ENCODE measurements at places on chromosomes 6 and 20. TPM values are rescaled to one million over a fixed set of nuclear protein-coding genes. Genes with fewer than 3 reads are reported as not detected.

The MYLIP gene
- total RNA-seq: 68.6 TPM

The COL19A1 gene
- total RNA-seq: 26.4 TPM

The CASS4 gene
- total RNA-seq: 2.8 TPM

The ZBP1 gene
- total RNA-seq: 0.10 TPM

The PACRG gene
- 11.5 TPM for total RNA-seq

The MAFB gene
- total RNA-seq: 19.5 TPM

The CCN6 gene
- not detected for total RNA-seq

The DDX43 gene
- total RNA-seq: 1.1 TPM

DNA sequence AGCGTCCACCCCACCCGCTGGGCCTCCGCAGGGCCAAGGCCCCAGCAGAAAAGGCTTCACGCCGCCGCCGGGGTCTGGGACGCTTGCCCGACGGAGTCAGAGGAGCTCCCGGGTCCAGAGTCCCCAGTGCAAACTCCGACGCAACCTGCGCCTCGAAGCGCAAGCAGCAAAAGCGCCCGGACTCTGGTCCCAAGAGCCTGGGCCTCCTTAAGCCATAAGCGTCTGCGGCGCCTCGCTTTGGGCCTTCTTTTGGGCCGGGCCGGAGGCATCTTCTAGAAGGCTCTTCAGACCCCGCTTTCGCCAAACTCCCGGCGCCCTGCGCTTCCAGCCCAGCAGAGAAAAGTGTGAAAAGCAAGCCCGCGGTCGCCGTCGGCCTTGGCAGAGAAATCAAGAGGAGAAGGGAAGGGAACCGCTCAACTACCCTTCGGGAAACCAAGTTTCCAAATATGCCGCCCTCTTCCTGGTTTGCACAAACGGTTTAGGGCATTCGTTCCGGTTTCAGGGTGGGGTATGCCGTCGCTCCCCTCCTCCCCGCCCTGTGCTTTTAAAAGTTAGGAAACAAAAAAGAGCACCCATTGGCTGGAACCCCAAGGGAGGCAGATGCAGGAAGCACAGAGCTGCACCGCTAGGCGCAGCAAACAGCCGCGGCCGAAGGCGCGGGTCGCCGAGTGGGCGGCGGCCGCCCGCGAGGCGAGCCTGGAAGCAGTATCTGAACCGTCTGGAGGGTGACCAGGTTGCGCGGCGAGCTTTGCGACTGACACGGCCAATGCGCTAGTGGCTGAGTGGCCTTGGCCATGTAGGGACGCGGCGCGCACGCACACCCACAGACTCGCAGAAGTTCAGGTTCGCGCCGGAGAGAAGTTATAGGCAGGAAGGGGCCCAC, 1.2 kb downstream of the TBX18 start:
- peak; percentile 73 for DNase-seq

DNA sequence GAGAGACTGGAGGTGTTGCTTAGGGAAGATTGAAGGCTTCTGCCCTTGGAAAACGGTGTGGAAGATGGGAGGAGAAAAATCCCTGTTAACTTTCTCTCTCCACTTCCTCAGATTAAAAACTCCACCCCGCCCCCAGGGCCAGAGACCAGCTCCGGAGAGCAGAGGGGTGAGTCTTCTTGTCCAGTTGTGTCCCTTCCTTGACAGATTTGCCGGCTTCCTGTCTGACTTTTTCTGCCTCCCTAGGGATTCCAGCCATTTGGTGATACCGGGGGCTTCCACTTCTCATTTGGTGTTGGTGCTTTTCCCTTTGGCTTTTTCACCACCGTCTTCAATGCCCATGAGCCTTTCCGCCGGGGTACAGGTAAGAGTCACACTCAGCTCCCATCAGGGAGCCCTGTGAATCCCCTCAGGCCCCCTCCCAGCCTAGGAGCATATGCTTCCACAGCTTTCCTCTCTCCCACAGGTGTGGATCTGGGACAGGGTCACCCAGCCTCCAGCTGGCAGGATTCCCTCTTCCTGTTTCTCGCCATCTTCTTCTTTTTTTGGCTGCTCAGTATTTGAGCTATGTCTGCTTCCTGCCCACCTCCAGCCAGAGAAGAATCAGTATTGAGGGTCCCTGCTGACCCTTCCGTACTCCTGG, 1.7 kb downstream of the RNF5 start:
- no peak for DNase-seq

- no peak for DNase-seq
Observed at GRCh38 chr6:166586424-166587156, at the start of gene RAMACL. TSS of gene RAMACL (minus strand) at chr6:166586678. CDS start at chr6:166586477, 201 bp downstream.

- no peak for DNase-seq
Observed at GRCh38 chr6:89257781-89258180, 40.6 kb upstream of the GABRR1 start.

- no peak for DNase-seq
Observed at GRCh38 chr6:170110201-170111140, 180.4 kb downstream of the DLL1 start.

DNA sequence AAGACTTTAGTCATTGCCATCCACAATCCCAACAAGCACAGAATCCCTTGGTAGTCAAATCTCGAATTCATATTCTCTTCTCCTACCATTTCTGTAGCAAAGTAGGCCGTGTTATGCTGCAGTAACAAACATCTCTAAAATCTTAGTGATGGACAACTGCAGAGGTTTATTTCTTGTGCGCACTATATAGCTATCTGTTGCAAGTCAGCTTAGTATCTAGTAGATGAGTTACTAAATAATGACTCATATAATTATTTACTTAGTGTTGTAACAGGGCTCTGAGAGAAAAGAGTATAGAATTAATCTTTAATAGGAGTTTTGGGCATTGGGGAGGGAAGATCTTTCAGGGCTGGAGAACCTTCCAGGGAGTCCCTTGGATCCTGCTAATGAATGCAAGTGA, 73.3 kb downstream of the CAP2 start:
- no peak for DNase-seq

DNA sequence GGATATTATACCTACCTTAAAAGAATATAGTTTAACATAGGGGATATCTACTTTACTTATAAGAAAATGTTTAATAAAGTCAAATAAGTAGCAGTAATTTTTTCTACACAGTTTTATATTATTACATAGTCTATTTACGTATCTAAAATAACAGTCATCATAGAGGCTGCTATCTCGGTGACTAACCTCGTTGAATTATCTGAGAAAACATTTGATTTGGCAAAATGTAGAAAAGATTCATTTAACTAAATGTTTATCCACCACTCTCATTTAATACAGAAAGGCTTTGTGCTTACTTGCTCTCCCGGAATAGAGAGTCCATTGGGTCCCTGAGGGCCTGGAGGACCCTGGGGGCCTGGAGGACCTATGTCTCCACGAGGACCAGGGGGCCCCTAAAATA, 103.6 kb downstream of the COL12A1 start:
- DNase-seq: no peak

- no peak for DNase-seq
Observed at GRCh38 chr6:148382861-148383260, 40.2 kb downstream of the SASH1 start.

DNA sequence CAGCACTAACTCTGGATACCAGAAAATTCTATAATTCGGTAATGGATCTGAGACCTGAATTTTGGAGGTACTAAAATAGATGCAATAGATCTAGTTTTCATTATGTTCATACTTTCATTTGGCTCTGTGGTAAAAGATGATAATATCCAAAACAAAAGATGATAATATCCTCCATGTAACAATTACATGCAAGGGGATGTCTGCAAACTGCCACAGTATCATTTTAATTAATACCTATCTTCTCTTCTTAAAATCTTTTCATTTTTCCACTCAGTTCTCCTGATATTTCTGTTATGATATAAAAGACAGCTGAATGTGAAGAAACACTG, 15.6 kb downstream of the BTN2A1 start:
- no peak for DNase-seq

- DNase-seq: no peak
Observed at GRCh38 chr6:122747573-122747972, 31.9 kb upstream of the FABP7 start.

DNA sequence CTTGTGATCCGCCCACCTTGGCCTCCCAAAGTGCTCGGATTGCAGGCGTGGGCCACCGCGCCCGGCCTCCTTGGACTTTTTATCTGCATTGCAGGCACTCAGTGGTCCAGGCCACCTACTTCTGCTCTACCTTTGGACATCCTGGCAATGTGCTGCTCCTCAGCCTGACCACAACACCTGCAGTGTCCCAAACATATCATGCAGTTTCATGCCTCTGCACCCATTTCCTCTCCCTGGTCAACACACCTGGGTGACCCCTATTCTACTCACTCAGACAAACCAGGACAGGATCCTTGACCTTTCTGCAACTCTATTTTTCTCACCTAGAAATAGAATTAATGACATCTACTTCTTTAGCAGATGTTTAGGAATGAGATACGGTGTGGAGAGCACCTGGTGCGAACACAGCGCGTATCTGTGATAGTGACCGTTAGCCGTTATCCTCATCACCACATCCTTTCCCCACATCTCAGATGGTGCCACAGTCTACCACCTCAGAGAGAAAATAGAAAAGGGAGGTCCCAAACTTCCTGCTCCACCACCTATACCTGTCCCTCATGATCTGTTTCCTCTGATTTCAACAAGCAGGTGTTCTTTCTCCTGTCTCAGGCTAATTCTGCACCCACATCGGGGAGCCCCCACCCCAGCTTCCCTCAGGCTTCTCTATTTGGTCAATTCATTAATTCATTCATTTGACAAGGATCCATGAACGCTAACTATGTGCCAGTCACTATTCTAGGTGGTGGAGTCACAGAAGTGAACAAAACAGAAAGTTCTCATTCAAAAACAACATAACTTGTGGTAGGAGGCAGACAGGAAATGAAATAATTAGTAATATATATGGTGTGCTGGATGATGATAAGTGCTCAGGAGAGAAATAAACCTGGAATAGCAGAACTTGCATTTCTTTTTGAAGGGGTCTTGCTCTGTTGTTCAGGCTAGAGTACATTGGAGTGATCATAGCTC, 4.3 kb upstream of the BTN3A2 start:
- DNase-seq: no peak

DNA sequence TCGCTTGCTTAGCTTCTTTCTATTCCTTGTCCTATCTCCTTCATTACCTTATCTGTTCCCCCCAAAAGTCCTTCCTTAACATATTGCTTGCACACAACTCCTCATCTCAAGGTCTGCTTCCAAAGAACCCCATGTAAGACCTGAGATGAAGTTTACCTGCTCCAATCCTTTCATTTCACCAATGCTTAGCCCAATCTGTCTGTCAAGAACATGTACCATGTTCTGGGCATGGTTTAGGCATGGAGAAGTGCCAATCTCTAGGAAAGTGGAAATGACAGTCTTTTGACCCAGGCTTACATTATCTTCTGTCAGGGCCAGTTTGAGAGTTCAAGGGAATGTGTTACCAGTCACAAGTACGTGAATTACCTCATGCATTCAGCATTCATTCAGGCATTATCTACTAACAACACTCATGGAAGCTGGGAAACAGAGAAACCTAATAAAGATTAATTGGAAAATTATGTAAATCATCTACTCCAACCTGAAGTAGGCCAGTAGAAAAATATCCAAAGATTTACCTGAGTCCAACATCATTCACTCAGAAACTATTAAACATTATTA, 15.8 kb upstream of the TASP1 start:
- no peak for DNase-seq

GRCh38 chr6:19415605-19416326, 421.4 kb upstream of the ID4 start:
- DNase-seq: no peak

- DNase-seq: no peak
Observed at GRCh38 chr6:123745895-123746294, 57.8 kb upstream of the NKAIN2 start.
